ENCODE measurements at places on chromosomes 2 and 18.
A peak's percentile ranks its signal among the peaks of the same experiment; 100 is the strongest.

DNA sequence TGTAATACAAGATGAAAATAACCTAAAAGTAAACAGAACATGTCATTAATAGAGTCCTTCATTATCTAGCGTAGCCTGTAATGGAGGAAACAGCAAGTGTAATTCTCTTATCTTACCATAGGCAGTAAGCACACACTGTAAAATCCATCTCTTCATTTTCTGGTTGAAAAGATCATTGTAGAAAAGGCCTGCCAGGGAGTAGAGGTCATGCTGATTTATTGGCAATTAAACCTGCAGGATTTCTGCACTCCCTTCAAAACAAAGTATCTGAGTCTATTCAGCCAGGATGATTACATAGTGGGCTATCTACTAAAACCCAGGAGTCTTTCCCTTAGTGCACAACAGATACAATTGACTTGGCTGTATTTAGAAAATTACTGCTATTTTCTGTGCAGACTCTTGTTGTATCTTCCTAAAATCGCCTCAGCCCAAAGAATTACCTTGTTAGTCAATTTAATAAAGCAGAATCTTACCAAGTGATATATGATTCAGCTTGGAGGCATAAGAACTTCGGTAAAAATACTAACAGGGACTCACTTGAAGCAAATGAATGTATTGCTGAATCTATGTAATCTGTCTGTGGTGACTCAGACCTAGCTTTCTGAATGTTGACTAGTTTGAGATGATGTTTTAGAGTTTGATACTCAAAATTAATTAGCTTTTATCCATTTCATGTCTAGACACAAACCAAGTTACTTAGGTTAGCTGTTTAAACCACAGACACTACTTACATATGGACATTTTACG, 250.4 kb upstream of the STON1 start:
- no peak for DNase-seq
- no peak overlapping the region for H3K27ac ChIP-seq
- peaks cover 6% of the 10 kb centered on the region for H3K36me3 ChIP-seq
- H3K27me3 ChIP-seq: no peaks in the 10 kb centered on the region
- peaks cover 6% of the 10 kb centered on the region for H3K4me1 ChIP-seq

GRCh38 chr2:46227674-46228289, 69.4 kb upstream of the EPAS1 start:
- H3K4me1 ChIP-seq: peaks cover 42% of the 10 kb centered on the region
- peaks cover 5% of the 10 kb centered on the region for H3K36me3 ChIP-seq
- H3K4me3 ChIP-seq: no peak overlapping the region
- DNase-seq: no peak

DNA sequence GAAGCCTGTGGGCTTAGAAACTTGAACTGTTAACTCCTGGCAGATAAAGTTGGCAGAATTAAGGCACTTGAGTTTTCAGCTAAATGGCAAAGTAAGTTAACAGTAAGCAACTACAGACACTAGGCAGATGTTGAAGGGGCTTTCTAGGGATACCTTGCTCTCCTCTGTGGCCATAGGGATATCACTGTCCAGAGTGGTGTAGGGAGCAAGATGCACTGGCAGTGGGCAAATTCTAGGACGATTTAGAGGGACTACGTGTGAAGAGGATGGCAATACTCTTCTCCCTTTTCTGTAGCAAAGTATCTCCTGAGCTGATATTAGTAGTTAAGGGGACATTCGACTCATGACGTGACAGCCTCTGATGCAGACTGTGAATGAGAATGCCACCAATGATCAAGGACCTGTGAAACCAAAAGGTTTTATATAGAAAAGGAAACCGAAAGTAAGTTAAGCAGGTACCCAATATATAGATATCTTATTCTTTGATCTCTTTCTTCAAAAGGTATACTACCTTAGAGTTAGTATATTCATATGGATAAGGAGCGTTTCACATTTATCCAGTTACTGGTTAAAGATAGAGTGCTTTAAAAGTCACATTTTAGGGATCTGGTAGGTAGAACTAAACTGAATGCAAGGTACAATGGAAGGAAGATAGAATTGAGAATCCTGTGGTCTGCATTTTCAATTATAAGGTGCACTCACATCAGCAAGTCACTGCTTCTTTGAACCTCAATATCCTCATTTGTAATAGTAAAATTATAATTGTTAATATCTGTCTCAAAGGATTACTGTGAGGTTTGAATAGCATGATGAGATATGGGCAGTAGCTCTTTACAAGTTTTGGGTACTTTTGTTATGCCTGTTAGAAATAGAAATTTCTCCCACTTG, 106.4 kb downstream of the KCNH7 start:
- H3K4me3 ChIP-seq: no peak overlapping the region
- H3K27me3 ChIP-seq: no peaks in the 10 kb centered on the region
- no peak overlapping the region for H3K27ac ChIP-seq
- DNase-seq: no peak
- H3K36me3 ChIP-seq: no peaks in the 10 kb centered on the region
- H3K4me1 ChIP-seq: peaks cover 2% of the 10 kb centered on the region

- no peaks in the 10 kb centered on the region for H3K27me3 ChIP-seq
- H3K4me3 ChIP-seq: no peak overlapping the region
- no peak overlapping the region for H3K27ac ChIP-seq
- H3K36me3 ChIP-seq: no peaks in the 10 kb centered on the region
Measured at GRCh38 chr2:225600444-225600843, 200.9 kb downstream of the NYAP2 start.

DNA sequence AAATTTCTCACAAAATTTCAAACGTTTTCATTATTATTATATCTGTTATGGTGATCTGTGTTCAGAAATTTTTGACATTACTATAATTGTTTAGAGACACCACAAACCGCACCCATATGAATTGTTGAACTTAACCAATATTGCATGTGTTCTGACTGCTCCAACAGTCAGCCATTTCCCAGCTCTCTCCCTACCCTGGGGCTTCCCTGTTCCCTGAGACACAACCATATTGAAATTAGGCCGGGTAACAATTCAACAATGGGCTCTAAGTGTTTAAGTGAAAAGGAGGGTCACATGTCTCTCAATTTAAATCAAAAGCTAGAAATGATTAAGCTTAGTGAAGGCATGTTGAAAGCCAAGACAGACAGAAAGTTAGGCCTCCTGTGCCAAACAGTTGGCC, 424.0 kb downstream of the DSC3 start:
- no peak for DNase-seq
- no peak overlapping the region for H3K4me3 ChIP-seq
- no peaks in the 10 kb centered on the region for H3K27me3 ChIP-seq

- no peaks in the 10 kb centered on the region for H3K36me3 ChIP-seq
- H3K4me1 ChIP-seq: peaks cover 2% of the 10 kb centered on the region
- H3K27me3 ChIP-seq: peaks cover 5% of the 10 kb centered on the region
- DNase-seq: no peak
- H3K27ac ChIP-seq: no peak overlapping the region
- no peak overlapping the region for H3K4me3 ChIP-seq
Measured at GRCh38 chr2:218429911-218430692, 11.2 kb downstream of the VIL1 start.

DNA sequence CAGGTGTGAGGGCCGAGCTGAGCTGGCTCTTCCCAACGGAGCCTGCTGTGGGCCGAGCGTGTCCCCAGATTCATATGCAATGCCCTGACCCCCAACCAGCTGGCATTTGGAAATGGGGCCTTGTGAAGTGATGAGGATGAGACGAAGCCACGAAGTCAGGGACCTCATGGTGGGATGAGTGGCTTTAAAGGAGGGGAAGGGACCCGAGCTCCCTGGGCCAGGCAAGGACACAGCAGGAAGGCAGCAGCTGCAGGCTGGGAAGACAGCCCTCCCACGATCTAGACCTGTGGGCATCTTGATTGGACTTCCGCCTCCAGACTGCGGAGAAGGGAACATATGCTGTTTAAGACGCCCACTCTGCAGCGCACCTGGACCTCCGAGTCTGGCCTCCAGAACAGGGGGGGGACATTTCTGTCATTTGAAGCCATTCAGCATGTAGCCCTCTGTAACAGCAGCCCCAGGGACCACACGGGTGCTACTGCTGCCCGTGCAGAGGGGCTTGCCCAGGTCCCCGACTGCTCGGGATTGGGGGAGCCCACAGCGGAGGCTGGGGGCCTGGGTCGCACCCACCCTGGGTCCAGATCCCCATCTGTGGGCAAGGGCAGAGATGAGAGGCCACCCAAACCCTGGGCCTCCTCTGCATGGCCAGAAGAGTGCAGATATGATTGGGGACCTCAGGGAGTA, 27.2 kb downstream of the KIF1A start:
- H3K36me3 ChIP-seq: no peaks in the 10 kb centered on the region
- no peak for DNase-seq
- H3K4me1 ChIP-seq: no peaks in the 10 kb centered on the region
- H3K27ac ChIP-seq: no peak overlapping the region
- no peaks in the 10 kb centered on the region for H3K27me3 ChIP-seq

- H3K27ac ChIP-seq: no peak overlapping the region
- no peaks in the 10 kb centered on the region for H3K27me3 ChIP-seq
- DNase-seq: no peak
- H3K4me1 ChIP-seq: no peaks in the 10 kb centered on the region
- no peak overlapping the region for H3K4me3 ChIP-seq
Measured at GRCh38 chr18:45554389-45554737, 60.9 kb upstream of the SLC14A2 start.

- H3K4me3 ChIP-seq: no peak overlapping the region
- no peak overlapping the region for H3K27ac ChIP-seq
- H3K4me1 ChIP-seq: peaks cover 11% of the 10 kb centered on the region
- H3K36me3 ChIP-seq: peaks cover 22% of the 10 kb centered on the region
Measured at GRCh38 chr2:241126201-241126611, 23.1 kb downstream of the PASK start.

- no peaks in the 10 kb centered on the region for H3K27me3 ChIP-seq
- peaks cover 68% of the 10 kb centered on the region for H3K4me1 ChIP-seq
- H3K4me3 ChIP-seq: peak overlapping the region; percentile 82
Measured at GRCh38 chr2:161992531-161992930, 81.5 kb downstream of the DPP4 start.

GRCh38 chr18:69402533-69402989, 1.9 kb downstream of the DOK6 start:
- H3K4me1 ChIP-seq: peaks cover 5% of the 10 kb centered on the region
- no peak for DNase-seq
- peaks cover 52% of the 10 kb centered on the region for H3K27me3 ChIP-seq

DNA sequence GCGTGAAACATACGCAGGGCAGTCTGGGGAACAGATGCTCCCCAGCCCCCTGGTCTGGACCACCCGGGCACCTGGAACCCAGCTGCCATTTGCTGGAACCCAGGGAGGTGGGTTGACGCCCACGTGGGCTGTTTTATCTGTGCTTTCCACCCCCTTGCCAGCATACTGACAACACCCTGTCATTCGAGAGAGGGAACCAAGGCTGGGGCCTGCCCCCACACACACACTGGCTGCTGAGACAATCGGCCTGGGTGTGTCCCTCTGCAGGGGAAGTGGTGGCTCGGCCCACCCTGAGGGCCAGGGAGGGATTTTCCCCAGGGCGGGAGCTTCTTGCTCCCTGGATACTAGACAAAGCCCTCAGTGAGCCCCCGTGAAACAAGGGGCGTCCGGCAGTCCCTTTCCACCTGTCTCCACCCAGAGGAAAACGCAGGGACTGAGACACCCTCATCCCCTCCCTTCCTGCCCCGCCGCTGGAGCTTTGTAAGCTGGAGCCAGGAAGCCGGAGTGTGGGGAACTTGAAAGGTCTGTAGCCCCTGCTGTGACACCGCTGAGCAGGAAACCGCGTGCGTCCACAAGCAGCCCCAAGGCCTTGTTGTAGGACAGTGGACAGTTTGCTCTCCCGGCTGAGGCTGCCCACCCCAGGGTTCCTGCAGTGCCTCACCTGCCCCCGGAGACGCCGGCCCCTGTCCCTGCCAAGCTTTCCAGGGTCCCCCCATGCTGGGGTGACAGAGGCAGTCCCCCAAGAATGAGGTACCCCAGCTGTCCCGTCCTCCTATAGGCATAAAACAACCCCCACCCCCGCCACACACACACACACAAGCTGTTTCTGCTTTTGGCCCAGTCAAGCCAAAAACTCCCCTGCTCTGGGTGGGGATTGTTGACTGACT, 14.1 kb upstream of the KLF11 start:
- peak overlapping the region; percentile 73 for H3K27ac ChIP-seq
- H3K36me3 ChIP-seq: no peaks in the 10 kb centered on the region
- peak; percentile 34 for DNase-seq
- H3K4me1 ChIP-seq: peaks cover 16% of the 10 kb centered on the region

Data from T-helper 2 cell treated with Interferon-gamma antibody and Interleukin-4, amounts not matched to agents 5 μg/mL and 100 μg/mL, for 36 hours (primary cell).